ENCODE measurements at places on chromosomes 13 and 19.

DNA sequence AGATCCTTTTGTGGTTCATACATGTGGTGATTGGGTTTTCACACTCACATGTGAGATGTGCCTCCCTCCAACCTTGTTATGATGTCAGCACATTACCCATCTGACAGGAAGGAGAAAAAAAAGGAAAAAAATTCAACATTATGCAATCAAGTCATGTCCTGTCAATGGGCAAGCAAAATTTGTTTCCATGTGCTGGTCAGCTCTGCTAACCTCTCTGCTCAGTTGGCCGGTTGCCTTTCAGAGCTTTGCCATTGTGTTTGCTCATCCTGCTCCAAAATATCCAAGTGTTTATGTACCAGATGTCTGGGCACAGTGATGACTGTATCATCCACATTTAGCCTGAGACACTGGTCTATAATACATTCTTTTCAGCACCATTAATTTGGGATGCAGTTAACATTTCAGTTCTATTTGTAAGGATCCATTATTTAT is 27.0 kb upstream of the METTL21C start:
- peak; percentile 65 for DNase-seq

DNA sequence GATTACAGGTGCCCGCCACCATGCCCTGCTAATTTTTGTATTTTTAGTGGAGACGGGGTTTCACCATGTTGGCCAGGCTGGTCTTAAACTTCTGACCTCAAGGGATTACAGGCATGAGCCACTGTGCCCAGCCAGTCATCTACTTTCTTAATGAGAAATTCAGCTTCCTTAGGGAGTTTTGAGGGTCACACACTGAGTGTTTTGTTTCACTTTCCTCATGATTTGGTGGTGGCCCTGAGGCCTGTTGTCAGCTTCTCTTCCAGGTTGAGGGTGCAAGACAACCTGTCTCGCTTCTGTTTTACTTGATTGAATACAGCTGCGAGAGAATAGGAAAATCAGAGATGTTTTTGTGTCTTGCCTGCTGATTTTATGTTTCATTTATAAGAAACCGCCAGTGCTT is 9.9 kb downstream of the FRY start:
- DNase-seq = no peak

DNA sequence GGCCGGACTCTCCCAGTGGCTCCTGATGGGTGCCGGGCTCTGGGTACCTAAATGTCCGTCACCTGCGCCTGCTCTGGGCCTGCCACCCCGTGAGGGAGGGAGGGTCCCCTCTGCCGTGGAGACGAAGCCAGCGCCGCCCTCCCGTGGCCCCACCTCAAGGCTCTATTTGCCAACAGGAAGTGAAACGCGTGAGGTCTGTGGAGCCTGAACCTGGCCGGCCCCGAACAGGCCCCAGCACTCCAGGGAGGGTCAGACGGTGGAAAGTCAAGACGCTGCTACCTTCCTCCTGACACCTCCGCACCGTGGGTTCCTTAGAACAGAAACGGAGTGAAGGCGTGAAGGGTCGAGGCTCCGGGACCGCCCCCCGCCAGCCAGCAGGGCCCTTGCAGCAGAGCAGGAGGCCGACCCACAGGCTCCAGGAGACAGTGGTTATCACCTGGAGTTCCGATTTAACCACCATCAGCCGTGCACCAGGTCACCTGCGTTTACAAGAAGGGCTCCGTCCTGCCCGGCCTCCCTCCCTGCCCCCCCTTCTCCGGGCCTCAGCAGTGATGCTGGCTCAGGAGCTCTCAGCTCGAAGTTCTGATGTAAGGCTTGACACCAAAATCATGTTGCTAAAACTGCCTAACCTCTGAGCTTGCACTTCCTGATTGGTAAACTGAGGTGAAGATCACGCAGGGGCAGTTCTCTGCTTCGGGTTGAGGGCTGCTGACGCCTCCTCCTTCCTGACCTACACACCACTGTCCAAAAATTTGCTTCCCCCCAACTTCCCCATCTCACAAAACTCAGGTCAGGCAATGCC is 50.9 kb upstream of the C13orf46 start:
- no peak for DNase-seq

GRCh38 chr13:75364131-75364713 is 117.7 kb downstream of the TBC1D4 start:
- no peak for DNase-seq

DNA sequence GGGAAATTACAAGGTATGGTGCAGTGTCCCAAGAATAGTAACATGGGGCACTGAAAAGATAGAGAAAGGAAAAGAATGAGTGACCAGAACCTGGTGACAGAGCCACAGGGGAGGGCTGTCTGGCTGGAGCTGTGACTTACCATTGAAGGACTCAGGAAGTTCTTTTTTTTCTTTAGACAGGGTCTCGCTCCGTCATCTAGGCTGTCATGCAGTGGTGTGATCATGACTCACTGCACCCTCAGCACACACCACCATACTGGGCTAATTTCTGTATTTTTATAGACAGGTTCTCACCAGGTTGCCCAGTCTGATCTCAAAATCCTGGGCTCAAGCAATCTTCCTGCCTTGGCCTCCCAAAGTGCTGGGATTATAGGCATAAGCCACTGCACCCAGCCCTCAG is 8.8 kb upstream of the CPB2 start:
- no peak for DNase-seq

DNA sequence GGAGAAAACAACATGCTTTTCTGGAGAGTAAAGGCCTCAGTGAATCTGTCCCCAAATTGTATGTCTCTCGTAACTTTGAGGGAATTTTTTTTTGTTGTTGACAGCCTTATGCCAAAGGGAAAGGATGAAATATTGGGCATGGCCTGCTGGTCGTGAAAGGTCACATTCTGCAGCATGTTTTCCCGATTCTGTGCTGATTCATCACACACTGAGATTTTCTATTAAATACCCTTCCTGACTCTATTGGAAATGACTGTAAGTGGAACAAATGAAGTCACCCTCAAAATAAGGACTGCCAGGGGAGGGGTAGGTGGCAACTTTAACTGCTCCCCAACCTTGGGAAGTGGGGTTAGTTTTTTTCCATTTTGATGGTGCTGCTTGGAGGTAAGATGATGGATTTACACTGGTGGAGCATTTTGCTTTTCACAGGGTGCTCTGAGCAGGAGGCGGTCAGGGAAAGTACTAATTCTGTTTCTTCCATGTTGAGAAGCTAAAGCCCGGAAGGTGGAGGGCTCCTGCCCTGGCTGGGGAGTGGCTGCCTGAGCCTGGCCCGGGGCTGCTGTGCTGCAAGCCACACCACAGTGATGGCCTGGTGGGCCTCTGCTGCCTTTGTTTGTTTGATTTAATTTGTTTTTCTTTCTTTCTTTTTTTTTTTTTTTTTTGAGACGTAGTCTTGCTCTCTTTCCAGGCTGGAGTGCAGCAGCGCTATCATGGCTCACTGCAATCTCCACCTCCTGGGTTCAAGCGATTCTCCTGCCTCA is 116.8 kb upstream of the SPATA13 start:
- DNase-seq = no peak

DNA sequence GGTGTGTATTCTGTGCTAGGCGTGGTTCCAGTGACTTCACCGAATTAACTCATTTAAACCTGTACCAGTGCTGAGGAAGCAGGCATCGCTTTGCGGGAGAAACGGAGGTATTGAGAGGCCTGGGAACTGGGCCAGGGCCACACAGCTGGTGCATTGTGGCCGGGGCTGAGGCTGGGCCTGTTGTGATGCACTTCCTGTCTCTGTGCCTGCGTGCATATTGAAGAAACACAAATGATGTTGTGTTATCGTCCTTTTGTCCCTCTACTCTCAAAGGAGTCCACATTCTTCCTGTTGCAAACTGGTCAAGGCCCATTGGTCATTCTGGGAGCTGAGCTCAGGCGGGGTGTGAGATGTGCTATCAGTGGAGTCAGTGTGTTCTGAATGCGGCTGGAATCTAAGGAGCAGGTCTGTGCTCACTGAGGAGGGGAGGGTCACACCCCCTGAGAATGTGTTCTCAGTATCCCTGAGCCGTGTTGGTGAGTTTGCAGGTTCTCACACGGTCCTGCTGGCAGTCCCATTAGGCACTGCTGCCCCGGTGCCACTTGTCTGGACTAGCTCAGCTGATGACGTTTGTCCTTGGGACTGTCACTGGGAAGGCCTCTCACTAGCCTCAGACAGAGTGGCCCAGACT is 62.1 kb downstream of the ARHGEF7 start:
- no peak for DNase-seq

DNA sequence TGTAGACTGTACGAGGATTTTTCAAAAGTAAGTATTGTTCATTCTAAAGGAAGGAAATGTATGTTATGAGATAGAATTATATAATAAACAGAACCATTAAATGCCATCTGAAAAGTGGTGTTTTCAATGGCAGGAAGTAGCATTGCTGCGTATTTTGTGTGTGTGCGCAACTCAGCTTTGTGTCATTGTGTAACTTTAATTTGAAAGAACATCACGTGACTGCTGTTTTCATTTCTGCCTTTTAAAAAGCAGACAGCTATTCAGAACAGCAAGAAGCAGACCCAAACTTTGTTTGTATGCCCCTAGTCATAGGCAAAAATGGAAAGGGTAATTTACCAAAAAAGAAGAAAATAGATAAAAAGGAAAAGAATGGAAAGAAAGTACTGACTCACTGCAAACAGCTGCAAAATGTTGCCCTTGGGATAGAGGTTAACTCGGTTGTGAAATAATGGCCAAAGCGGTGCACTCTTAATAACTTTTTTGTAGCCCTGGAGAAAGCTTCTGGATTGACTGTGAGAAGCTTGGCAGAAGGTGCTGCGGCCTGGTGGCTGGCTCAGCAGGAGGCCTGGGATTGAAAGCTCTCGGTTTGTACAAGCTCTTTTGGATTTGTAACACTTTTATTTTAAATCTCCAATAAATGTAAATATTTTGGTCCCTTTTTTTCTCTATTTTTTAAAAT is 97.3 kb downstream of the GGACT start:
- DNase-seq = peak; percentile 81

DNA sequence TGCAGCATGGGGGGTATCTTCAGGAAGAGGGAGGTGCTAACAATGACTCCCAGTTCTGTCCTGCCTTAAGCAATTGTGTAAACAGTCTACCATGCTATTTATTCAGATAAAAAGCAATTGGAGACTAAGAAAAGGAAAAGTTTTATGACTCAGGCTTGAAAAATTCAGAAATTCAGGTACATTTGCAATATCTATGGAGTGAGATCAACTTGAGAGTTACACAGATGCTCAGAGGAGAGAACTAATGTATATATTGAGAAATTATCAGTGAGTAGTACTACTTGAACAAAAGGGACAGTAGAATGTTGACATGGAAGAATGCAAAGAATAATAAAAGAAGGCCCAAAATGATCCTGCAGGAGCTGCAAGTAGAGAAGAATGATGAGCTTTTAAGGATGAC is 277.6 kb upstream of the DACH1 start:
- DNase-seq = no peak

DNA sequence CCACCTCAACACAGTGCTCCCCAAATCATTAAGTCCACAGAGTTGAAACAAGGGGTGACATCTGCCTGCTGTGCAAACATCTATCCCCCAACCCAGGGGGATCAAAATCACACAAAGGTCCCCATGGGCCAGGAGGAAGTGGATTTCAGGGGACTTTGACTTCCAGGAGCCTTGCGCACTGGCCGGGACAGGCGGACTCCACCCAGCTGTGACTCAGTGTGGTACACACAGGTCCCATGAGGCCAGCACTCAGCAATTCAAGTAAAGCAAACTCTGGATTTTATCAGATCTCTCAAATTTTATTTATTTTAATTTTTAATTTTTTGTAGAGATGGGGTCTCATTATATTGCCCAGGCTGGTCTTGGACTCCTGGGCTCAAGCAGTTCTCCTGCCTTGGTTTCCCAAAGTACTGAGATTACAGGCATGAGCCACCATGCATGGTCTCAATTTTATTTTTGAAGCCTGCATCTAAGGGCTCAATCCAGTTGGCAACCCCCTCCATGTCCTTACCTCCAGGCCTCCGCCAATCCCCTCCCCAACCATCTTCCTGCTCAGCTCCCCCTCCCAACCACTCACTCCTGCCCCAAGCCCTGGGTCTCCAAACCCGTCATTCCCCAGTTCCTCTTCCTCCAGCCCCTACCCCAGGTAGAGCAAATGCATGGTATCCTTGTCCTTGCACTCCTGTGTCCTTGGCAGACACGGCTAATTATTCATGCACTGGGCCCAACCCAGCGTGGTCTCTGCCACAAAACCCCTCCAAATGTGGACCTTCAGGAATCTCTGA is 18.2 kb downstream of the ARHGAP33 start:
- no peak for DNase-seq

DNA sequence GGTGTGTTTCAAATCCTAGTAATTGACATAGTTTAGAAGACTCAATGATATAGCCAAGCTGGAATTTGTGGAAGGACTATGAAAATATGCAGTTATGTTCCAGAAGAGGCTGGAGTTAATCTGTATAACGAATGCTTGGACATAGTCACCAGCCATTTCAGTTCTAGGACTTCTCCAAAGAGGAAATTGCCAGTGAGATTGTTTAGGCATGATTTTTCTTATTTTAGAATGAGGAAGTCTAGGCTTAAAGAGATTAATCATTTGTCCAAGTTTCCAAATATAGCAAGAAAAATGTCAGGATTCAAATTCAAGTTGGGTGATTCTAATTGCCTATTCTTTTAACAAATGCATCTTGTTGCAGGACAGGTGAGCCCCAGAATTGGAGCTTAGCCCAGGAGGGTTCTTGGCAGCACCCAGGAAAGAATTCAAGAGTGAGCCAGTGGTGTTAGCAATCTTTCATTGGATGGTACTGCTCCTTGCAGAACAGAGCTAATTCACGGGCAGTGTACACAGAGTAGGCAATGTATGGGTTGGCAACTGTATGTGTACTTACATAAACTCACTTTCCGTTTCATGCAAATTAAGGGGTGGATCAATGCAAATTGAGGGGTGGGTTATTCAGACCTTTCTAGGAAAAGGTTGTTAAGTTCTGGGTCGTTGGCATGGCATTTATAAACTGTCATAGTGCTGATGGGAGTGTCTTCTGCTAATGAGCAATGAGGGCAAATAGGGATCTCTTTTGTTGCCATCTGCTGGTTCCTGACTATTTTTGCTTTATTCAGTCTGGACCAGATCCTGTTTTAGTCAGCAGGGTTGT is 763.1 kb upstream of the SLITRK1 start:
- DNase-seq = no peak

- DNase-seq = no peak
Measured at GRCh38 chr19:46766569-46767317, 20.5 kb upstream of the STRN4 start.

DNA sequence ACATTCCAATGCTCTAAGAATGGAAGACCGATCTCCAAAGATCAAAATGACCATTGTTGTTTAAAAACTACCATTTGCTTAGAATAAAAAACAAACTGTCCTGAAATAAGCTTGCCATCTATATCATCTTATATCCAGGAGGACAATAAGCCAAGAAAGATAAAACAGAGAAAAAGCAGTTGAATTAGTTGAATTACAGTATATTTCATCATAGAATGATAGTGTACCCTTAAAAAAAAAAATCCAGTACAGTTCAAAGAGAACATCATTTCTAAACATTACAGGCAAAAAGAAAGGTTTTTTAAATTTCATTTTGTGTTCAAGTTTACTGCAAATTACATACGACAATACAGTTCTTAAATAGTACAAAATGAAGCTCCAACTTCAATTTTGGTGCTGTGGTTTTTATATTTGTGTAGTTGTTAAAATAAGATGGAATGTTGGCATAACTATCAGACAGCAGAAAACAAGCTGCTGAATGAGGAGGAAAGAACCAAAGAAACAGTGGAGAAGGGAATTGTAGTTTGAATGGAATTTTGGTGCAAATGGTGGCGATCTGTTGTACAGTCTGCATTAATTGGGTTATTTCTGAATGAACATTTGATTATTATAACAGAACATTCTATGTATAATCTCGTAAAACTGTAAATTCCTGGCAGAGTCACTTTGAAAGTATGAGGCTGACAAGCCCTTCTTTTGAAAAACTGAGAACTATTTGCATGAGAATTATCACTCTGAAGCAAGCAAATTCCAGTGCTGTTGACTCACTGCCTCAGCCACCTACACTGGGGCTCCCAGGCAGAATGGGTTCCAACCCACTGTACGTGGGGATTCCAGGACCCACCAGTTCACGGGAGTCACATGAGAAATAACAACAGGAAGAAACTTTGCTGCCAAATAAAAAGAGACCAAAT is 37.7 kb downstream of the LHFPL6 start:
- DNase-seq = peak; percentile 90

Measured in skeletal muscle cell (primary cell).